ENCODE measurements at places on chromosomes 12 and 14.

DNA sequence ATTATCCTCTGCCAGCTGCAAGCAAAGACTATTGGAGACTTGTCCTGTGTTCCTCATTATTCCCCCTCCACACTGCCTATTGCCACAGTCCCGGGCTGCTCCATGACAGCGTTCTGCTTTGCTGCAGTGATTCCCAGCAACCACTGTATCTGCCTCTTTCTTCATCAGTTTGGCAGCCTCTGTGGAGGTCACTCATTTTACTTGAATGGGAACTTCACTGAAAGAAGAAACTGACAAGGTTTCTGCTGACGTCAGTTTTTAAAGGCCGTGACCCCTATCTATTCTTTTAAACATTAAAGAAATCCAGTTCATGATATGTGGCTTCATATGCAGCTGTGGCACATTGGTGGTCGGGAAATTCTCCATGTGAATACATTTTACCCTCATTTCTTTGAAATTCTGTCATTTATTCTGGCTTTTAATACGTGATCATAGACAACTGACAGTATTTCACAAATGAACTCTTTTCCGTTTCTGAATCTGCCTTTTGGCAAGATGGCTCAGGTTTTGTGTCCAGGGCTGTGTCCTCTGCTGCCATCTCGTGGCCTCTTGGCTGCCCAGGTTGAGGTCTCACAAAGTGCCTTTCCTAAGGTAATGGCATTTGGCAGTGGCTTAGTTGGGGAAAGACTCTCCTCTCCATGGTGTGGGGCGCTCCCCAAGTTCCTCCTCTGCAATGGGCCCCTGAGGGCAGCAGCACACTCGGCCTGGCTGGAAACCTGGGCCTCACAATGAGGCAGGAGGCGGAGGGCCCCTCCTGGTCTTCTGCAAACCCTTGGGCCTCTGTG is 5.8 kb downstream of the TMEM253 start:
- peaks cover 44% of the 10 kb centered on the region for H3K4me1 ChIP-seq
- no peak overlapping the region for H3K27ac ChIP-seq
- DNase-seq: peak; percentile 90
- H3K27me3 ChIP-seq: no peaks in the 10 kb centered on the region
- no peak overlapping the region for H3K4me3 ChIP-seq
- no peaks in the 10 kb centered on the region for H3K36me3 ChIP-seq

- H3K27me3 ChIP-seq: no peaks in the 10 kb centered on the region
- no peak overlapping the region for H3K27ac ChIP-seq
- no peaks in the 10 kb centered on the region for H3K36me3 ChIP-seq
- no peak for DNase-seq
- no peak overlapping the region for H3K4me3 ChIP-seq
Observed at GRCh38 chr12:32010631-32011336, 51.6 kb downstream of the RESF1 start.

DNA sequence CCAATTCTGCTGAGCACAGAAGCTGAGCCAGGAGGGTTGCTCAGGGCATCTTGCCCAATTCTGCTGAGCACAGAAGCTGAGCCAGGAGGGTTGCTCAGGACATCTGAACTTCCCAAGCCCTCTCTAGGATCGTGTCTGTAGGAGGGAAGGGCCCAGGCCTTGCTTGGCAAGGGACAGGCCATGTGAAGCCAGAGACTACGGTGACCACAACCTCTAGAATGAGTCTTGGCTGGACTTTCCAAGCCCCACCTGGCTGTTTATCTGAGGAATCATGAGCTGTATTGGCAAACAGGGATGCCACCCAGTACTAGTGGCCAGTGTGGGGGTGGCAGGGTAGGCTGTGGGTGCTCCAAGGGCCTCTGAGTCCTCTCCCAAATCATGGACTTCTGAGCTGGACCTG is 7.7 kb upstream of the SERPINA6 start:
- no peaks in the 10 kb centered on the region for H3K36me3 ChIP-seq
- H3K4me1 ChIP-seq: no peaks in the 10 kb centered on the region
- no peak for DNase-seq
- H3K27me3 ChIP-seq: peaks cover 6% of the 10 kb centered on the region

GRCh38 chr14:34966413-34966812 is 16.4 kb upstream of the SRP54 start:
- peak; percentile 11 for DNase-seq
- no peaks in the 10 kb centered on the region for H3K27me3 ChIP-seq
- H3K36me3 ChIP-seq: peaks cover 22% of the 10 kb centered on the region
- no peak overlapping the region for H3K4me3 ChIP-seq
- no peak overlapping the region for H3K27ac ChIP-seq

- no peaks in the 10 kb centered on the region for H3K36me3 ChIP-seq
- no peak overlapping the region for H3K4me3 ChIP-seq
- peak overlapping the region; percentile 84 for H3K27ac ChIP-seq
- peaks cover 45% of the 10 kb centered on the region for H3K4me1 ChIP-seq
Observed at GRCh38 chr12:89243771-89244170, 108.5 kb downstream of the DUSP6 start.

GRCh38 chr14:28784096-28785048 is 17.8 kb downstream of the FOXG1 start:
- H3K36me3 ChIP-seq: peaks cover 3% of the 10 kb centered on the region
- no peak overlapping the region for H3K27ac ChIP-seq
- peaks cover 4% of the 10 kb centered on the region for H3K4me1 ChIP-seq
- DNase-seq: no peak
- no peak overlapping the region for H3K4me3 ChIP-seq
- H3K27me3 ChIP-seq: peaks cover 32% of the 10 kb centered on the region

DNA sequence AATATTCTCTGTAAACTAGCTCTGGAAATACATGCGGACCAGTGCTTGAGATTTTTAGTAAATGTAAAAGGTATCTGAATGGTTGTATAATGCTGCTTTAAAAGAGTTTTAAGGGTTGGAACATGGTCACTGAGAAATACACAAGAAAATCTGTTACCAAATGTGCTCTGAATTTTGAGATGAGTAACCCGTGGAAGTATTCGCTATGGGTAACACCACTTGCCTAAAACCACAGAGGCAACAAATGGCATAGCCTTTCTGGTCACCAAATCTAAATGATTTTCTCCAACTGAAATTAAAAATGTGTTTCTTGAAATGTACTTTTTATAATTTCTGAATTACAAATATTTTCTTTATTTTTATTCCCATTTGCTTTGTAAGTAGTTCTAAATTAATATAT is 745.7 kb downstream of the DIO2 start:
- H3K4me1 ChIP-seq: no peaks in the 10 kb centered on the region
- no peak overlapping the region for H3K4me3 ChIP-seq
- H3K36me3 ChIP-seq: no peaks in the 10 kb centered on the region
- no peak overlapping the region for H3K27ac ChIP-seq
- H3K27me3 ChIP-seq: no peaks in the 10 kb centered on the region

GRCh38 chr14:67358924-67359774 is 455 bp downstream of the ATP6V1D start:
- H3K36me3 ChIP-seq: peaks cover 23% of the 10 kb centered on the region
- no peak for DNase-seq
- peak overlapping the region; percentile 98 for H3K27ac ChIP-seq
- peaks cover 54% of the 10 kb centered on the region for H3K4me1 ChIP-seq
- no peaks in the 10 kb centered on the region for H3K27me3 ChIP-seq

DNA sequence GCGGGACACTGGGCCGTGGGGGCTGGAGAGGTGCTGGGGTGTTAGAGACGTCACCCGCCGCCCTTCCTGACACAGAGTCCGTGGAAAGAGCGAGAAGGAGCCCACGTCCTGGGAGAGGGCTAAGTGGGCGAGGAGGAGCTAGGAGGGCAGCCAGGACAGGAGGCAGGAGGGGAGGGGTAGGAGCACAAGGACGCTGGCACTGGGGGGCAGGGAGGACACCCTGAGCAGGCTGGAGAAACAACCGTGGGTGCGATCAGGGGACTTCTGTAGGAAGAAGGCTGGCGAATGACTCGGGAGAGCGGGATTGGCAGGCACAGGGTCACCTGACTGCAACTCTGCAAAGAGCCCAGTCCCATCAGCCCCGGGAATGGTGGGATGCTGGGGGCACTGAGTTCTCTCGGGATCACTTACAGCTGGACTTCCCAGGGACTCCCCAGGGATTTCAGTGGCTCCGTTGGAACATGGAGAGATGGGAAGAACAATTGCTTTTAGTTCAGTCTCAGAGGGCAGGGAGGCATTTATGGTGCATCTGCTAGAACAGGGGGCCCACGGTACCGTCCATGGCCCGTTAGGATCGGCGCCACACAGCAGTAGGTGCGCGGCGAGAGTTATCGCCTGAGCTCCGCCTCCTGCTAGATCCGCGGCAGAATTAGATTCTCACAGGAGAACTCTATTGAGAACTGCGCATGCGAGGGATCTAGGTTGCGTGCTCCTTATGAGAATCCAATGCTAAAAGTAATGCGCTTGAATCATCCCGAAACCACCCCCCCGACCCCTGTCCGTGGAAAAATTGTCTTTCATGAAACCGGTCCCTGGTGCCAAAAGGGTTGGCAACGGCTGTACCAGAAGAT is 24.3 kb downstream of the UBR7 start:
- H3K27me3 ChIP-seq: no peaks in the 10 kb centered on the region
- peak; percentile 19 for DNase-seq
- H3K36me3 ChIP-seq: peaks cover 24% of the 10 kb centered on the region
- peaks cover 9% of the 10 kb centered on the region for H3K4me1 ChIP-seq

GRCh38 chr12:104649217-104649824 is 192.6 kb downstream of the CHST11 start:
- H3K4me1 ChIP-seq: peaks cover 23% of the 10 kb centered on the region
- no peak overlapping the region for H3K4me3 ChIP-seq
- H3K27ac ChIP-seq: no peak overlapping the region
- DNase-seq: no peak
- H3K36me3 ChIP-seq: peaks cover 15% of the 10 kb centered on the region
- H3K27me3 ChIP-seq: no peaks in the 10 kb centered on the region

- H3K27ac ChIP-seq: no peak overlapping the region
- H3K27me3 ChIP-seq: peaks cover 2% of the 10 kb centered on the region
- H3K4me3 ChIP-seq: no peak overlapping the region
- no peak for DNase-seq
- no peaks in the 10 kb centered on the region for H3K4me1 ChIP-seq
- H3K36me3 ChIP-seq: no peaks in the 10 kb centered on the region
Observed at GRCh38 chr12:16504200-16504599, 101.8 kb downstream of the LMO3 start.

DNA sequence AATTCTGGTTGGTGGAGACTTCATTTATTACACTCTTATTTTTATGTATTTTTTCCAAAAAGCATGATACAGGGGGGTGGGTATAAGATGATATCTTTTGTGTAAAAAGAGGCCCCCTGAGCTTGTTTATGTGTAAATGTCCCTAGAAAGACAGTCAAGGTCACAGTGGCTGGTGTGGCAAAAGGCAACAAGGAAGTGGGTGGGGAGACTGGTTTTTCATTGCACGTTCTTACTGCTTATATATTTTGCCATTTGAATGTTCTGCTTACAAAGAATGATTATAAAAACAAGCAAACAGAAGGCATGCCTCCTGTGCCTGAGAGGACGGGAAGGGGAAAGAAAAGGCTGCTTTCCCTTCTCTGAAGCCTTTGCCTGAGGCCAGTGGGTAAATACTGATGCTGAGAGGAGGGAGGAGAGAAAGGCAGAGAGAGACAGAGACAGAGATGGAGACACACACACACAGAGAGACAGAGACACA is 24.1 kb upstream of the ADIPOR2 start:
- no peak for DNase-seq
- H3K27ac ChIP-seq: peak overlapping the region; percentile 14
- H3K4me3 ChIP-seq: no peak overlapping the region
- H3K27me3 ChIP-seq: no peaks in the 10 kb centered on the region

GRCh38 chr12:26734510-26735248 is 98.3 kb downstream of the ITPR2 start:
- no peak overlapping the region for H3K4me3 ChIP-seq
- DNase-seq: no peak
- H3K27me3 ChIP-seq: no peaks in the 10 kb centered on the region
- H3K36me3 ChIP-seq: peaks cover 14% of the 10 kb centered on the region
- peaks cover 46% of the 10 kb centered on the region for H3K4me1 ChIP-seq

GRCh38 chr12:53052419-53053217 is 2.8 kb downstream of the TNS2 start:
- peak; percentile 6 for DNase-seq
- no peaks in the 10 kb centered on the region for H3K36me3 ChIP-seq
- H3K27ac ChIP-seq: no peak overlapping the region
- peaks cover 29% of the 10 kb centered on the region for H3K4me1 ChIP-seq
- H3K4me3 ChIP-seq: no peak overlapping the region

DNA sequence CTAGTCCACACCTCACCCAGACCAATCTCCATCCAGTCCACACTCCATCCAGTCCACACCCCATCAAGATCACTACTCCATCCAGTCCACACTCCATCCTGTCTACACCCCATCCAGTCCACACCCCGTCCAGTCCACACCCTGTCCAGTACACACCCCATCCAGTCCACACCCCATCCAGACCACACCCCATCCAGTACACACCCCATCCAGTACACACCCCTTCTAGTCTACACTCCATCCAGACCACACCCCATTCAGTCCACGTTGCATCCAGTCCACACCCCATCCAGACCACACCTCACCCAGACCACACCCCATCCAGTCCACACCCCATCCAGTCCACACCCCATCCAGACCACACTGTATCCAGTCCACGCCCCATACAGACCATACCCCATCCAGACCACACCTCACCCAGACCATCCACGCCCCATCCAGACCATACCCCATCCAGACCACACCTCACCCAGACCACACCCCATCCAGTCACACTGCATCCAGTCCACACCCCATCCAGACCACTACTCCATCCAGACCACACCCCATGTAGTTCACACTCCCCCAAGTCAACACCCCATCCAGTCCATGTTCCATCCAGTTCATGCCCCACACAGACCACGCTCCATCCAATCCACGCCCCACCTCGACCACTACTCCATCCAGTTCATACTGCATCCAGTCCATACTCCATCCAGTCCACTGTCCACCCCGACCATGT is 116.6 kb upstream of the RTL1 start:
- H3K36me3 ChIP-seq: no peaks in the 10 kb centered on the region
- H3K4me3 ChIP-seq: no peak overlapping the region
- no peak overlapping the region for H3K27ac ChIP-seq
- H3K27me3 ChIP-seq: peaks cover 14% of the 10 kb centered on the region
- DNase-seq: no peak
- H3K4me1 ChIP-seq: no peaks in the 10 kb centered on the region

GRCh38 chr12:113060336-113060960 is 3.9 kb downstream of the DTX1 start:
- H3K27me3 ChIP-seq: no peaks in the 10 kb centered on the region
- no peaks in the 10 kb centered on the region for H3K36me3 ChIP-seq
- H3K4me1 ChIP-seq: peaks cover 34% of the 10 kb centered on the region
- H3K4me3 ChIP-seq: no peak overlapping the region

GRCh38 chr14:23481362-23481970 is 12.0 kb downstream of the NGDN start:
- H3K4me3 ChIP-seq: no peak overlapping the region
- H3K27ac ChIP-seq: no peak overlapping the region
- H3K36me3 ChIP-seq: peaks cover 36% of the 10 kb centered on the region
- no peaks in the 10 kb centered on the region for H3K27me3 ChIP-seq
- DNase-seq: no peak
